ENCODE measurements at places on chromosomes 2 and 18.

DNA sequence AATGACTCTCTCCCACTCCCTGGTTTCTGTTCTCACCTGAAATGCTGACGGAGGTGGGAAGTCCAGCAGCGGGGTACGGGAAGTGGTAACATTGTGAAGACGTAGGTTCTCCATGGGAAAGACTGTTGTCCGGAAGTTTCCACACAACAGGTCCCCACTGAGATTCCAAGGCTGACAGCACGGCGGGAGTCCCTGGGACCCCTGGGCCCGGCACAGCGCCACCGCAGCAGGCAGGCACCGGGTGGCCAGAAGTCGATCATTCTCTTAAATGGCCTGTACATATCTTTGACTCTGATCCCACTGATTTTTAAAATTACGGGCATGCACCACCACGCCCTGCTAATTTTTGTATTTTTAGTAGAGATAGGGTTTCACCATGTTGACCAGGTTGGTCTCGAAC, 201.0 kb upstream of the SALL3 start:
- H3K4me3 ChIP-seq, result no peak overlapping the region
- H3K4me1 ChIP-seq, result no peaks in the 10 kb centered on the region
- no peak for DNase-seq
- no peak overlapping the region for H3K27ac ChIP-seq
- no peaks in the 10 kb centered on the region for H3K36me3 ChIP-seq

DNA sequence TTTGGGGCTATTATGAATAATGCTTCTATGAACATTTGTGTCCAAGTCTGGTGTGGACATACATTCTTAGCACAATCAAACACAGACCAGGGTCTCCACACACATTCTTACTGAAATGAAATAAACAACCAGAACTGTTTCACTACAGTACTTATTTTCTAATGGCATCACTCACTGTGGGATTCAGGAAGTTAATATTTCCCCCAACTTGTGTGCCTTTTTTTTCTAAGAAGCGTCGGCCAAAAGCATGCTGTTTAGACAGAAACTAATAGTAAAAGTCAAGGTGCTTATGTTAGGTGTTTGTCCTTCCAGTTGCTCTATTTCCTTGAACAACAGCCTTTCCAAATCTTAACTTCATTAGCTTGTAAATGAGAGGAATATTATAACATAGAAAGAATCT, 117.6 kb downstream of the DOCK10 start:
- H3K4me3 ChIP-seq, result no peak overlapping the region
- H3K4me1 ChIP-seq, result no peaks in the 10 kb centered on the region
- no peaks in the 10 kb centered on the region for H3K27me3 ChIP-seq
- no peak overlapping the region for H3K27ac ChIP-seq
- H3K36me3 ChIP-seq, result no peaks in the 10 kb centered on the region

- no peaks in the 10 kb centered on the region for H3K36me3 ChIP-seq
- no peak overlapping the region for H3K27ac ChIP-seq
- no peak for DNase-seq
Observed at GRCh38 chr2:204763974-204764703, 218.9 kb downstream of the PARD3B start.

- no peaks in the 10 kb centered on the region for H3K27me3 ChIP-seq
- H3K36me3 ChIP-seq, result no peaks in the 10 kb centered on the region
- no peak overlapping the region for H3K27ac ChIP-seq
- H3K4me1 ChIP-seq, result no peaks in the 10 kb centered on the region
Observed at GRCh38 chr18:56884511-56884910, 233.4 kb downstream of the WDR7 start.

GRCh38 chr2:118012778-118013177, 1.1 kb downstream of the CCDC93 start:
- H3K36me3 ChIP-seq, result no peaks in the 10 kb centered on the region
- no peak for DNase-seq
- peak overlapping the region; percentile 96 for H3K4me3 ChIP-seq
- H3K27ac ChIP-seq, result no peak overlapping the region
- H3K27me3 ChIP-seq, result no peaks in the 10 kb centered on the region

- no peaks in the 10 kb centered on the region for H3K27me3 ChIP-seq
- H3K4me3 ChIP-seq, result no peak overlapping the region
- H3K4me1 ChIP-seq, result peaks cover 13% of the 10 kb centered on the region
- DNase-seq, result no peak
- no peak overlapping the region for H3K27ac ChIP-seq
Observed at GRCh38 chr18:9826685-9827084, 59.1 kb upstream of the TXNDC2 start.

GRCh38 chr2:210195101-210195852, 24.1 kb upstream of the KANSL1L start:
- no peaks in the 10 kb centered on the region for H3K27me3 ChIP-seq
- DNase-seq, result no peak
- H3K4me3 ChIP-seq, result no peak overlapping the region
- no peak overlapping the region for H3K27ac ChIP-seq

DNA sequence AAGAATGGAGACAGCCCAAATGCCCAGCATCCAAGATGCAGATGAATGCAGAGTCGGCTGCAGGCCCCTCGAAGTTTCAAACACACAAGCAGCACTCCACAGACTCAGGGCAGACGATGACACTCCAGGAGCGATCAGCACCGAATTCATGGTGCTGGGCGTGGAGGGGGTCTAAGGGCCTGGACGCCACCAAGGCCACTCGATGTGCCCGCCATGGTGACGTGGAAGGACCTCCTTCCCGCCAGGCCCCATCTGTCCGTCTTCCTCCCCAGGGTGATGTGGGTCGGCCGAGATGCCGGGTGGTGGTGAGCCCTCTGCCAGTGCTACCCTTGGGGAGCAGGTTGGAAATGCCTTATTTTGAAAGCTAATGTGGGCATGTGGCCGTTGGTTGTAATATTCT, 9.4 kb downstream of the KIF1A start:
- no peaks in the 10 kb centered on the region for H3K27me3 ChIP-seq
- H3K36me3 ChIP-seq, result no peaks in the 10 kb centered on the region
- no peaks in the 10 kb centered on the region for H3K4me1 ChIP-seq
- DNase-seq, result no peak

DNA sequence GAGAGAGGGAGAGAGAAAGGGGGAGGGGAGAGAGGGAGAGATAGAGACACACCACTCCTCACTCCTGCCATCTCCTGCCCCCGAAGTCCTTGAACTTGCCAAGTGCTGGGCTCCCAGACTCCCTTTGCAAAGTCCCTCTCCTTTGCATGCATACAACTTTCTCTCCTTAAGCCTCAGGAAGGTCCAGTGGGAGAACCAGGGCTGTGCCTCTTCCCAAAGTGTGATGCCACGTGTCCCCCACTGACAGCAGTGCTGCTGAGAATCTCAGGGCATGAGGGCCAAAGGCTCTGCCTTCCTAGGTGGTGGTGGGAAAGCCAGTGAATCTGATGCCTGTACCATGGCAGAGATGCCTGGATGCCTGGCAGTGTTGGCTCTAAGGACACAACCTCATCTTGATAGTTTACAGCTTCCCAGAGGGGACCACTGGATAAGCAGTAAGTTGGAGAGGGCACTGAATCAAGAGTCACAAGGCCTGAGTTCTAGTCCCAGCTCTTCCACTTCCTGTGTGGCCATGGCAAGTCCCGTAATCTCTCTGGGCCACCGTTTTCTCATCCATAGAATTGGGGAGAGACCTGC, 103.4 kb downstream of the CLIP4 start:
- H3K36me3 ChIP-seq, result no peaks in the 10 kb centered on the region
- H3K27me3 ChIP-seq, result no peaks in the 10 kb centered on the region
- no peak overlapping the region for H3K27ac ChIP-seq
- no peak overlapping the region for H3K4me3 ChIP-seq

- H3K4me1 ChIP-seq, result no peaks in the 10 kb centered on the region
- H3K27ac ChIP-seq, result no peak overlapping the region
- no peaks in the 10 kb centered on the region for H3K27me3 ChIP-seq
- DNase-seq, result no peak
Observed at GRCh38 chr2:134079373-134079772, 174.5 kb upstream of the MGAT5 start.

Data from uterus (tissue), 4 donors.